ENCODE measurements at places on chromosomes 12 and 14. TPM values are rescaled to one million over a fixed set of nuclear protein-coding genes. Genes with fewer than 3 reads are reported as not detected.

The MYF5 gene
- total RNA-seq = not detected

The SENP1 gene
- total RNA-seq = 25.9 TPM

The FGF23 gene
- not detected for total RNA-seq

The MYH6 gene
- total RNA-seq = not detected

The FAM186B gene
- total RNA-seq = not detected

DNA sequence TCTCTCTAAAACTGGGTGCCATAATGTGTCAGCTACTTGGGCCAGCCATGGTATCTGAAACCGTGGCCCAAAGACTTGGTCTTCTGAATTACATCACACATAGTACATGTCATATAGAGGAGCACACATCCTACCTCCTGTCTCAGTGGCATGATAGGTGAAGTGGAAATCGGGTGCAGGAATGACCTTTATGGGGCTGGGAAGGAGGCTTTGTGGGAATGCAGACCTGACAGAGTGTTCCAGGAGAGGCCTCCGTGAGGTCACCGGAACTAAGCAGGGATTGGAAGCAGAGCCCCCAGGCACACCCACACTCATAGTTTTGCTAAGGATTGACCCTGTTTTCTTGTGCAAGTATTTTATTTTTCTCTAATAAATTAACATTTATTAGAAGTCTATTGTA is 82.6 kb downstream of the NTF3 start:
- DNase-seq = no peak

DNA sequence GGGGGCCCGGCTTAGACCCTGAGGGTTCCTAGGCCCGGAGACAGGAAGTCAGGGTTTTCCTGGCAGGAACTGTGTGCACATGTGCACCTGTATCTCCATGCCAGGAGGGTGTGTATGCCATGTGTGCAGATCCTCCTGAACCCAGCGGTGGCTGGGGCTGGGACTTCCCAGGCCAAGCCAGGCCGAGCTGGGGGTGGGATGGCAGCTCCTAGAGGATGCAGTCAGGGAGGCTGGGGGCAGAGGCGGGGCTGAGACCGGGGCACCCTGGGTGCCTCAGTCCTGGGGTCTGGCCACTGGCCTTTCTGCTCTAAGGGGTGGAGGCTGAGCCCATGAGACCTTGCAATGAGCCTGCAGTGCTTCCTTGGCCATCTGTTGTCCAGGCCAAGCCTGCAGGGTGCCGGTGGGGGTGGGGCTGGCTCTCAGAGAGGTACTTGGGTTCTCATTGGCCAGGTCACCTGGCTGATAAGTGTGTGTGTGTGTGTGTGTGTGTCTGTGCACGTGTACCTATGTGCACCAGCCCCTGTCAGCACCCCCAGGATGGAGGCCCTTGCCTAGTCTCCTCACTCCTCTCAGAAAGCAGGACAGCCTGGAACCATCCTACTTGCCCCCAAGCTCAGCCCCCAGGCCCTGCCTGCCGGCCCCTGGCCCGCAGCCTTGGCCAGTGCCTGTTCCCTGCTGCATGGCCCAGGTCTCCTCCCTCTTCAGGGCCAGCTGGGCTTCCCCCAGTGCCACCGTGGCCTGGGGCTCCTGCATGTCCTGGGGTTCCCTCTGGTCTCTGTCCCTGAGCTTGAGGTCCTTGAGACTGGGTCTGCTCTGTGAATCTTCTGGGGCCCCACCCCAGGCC is 10.6 kb upstream of the TNFAIP2 start:
- DNase-seq = no peak

GRCh38 chr12:6280672-6281071 is 29.8 kb upstream of the PLEKHG6 start:
- no peak for DNase-seq

- no peak for DNase-seq
Observed at GRCh38 chr14:90629471-90629870, 186.8 kb downstream of the TTC7B start.

GRCh38 chr14:52052288-52052943 is 16.4 kb downstream of the NID2 start:
- peak; percentile 64 for DNase-seq

DNA sequence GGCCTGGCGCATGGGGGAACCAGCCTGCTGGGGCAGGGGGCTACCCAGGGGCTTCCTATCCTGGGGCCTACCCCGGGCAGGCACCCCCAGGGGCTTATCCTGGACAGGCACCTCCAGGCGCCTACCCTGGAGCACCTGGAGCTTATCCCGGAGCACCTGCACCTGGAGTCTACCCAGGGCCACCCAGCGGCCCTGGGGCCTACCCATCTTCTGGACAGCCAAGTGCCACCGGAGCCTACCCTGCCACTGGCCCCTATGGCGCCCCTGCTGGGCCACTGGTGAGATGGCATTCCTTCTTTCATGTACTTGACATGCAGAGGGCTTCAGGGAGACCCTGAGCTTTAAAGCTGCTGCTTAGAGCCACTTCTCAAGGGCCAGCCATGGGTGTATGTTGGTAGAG is 9.0 kb downstream of the LGALS3 start:
- no peak for DNase-seq
